ENCODE measurements at places on chromosomes 5 and 9.

GRCh38 chr5:97752871-97753270 lies 569.8 kb upstream of the RIOK2 start:
- no peak for DNase-seq

GRCh38 chr9:131860430-131860829 lies 120.6 kb upstream of the RAPGEF1 start:
- no peak for DNase-seq

GRCh38 chr5:13108265-13108664 lies 836.2 kb downstream of the DNAH5 start:
- DNase-seq = no peak

GRCh38 chr5:72917371-72917776 lies 38.5 kb upstream of the FCHO2 start:
- DNase-seq = no peak

DNA sequence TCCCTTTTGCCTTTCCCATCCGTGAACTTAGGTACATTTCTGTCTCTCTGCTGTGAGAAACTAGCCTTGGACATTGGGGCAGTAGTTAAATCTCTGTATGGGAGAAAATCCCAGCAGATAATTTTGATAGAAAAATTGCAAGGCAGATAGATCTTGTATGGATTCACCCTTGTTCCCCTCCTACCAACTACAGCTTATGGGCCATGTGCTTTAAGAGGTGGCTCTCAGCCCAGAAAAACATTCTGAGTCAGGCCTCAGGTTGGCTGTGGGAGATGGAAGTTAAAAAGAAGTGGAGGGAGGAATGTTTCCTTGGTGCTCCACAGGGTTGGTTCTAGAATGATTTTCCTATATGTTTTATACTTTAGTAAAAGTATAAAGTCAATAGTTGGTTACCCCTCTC lies 1.4 kb upstream of the KDM3B start:
- no peak for DNase-seq

Measured in stimulated activated CD8-positive, alpha-beta memory T cell treated with anti-CD3 and anti-CD28 coated beads, Interleukin-4, amount 100 ng/mL, for 1 hour (primary cell).